ENCODE measurements at places on chromosomes 13 and 19.

DNA sequence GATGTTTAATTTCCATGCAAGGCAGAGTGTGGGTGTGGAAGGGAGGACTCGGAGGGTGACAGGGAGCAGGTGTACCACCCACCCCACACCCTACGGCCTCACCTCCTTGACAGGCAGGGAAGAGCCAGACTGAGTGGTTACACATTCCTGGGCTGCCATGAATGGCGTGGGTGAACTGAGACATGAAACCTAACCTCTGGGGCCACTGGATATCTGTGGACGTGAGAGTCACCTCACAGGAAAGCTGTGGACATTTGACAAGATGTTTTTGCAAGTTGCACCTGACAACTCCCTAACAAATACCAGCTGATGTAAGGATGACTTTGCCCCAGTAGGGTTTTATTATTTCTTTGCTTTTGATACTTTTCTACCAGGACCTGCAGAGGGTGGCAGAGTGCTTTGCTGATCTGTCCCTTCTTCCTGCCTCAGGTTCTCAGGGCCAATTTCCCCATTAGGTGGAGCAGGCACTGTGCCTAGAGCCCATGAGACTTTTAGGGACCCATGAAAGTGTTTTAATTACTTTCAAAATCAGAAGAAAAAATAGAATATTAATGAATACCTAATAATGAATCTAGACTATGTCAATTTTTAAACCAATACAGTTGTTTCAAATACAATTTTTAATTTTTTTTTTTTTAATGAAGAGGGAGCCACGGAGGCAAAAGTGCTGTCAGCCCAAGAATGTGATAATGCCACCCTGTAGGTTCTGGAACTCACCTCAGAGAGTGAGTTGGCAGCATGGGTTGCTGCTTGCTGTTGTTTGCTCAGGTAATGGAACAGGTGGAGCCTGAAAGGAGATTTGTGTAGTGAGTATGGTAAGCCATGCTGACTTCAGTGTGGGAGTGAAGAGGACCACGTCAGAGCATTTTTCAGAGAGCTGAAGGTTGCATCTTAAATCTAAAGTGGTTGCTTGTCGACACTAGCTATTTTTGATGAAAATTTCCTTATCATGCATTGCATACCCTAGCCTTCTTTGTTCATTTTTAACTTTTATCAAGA, 58.0 kb upstream of the CYSLTR2 start:
- DNase-seq = no peak

DNA sequence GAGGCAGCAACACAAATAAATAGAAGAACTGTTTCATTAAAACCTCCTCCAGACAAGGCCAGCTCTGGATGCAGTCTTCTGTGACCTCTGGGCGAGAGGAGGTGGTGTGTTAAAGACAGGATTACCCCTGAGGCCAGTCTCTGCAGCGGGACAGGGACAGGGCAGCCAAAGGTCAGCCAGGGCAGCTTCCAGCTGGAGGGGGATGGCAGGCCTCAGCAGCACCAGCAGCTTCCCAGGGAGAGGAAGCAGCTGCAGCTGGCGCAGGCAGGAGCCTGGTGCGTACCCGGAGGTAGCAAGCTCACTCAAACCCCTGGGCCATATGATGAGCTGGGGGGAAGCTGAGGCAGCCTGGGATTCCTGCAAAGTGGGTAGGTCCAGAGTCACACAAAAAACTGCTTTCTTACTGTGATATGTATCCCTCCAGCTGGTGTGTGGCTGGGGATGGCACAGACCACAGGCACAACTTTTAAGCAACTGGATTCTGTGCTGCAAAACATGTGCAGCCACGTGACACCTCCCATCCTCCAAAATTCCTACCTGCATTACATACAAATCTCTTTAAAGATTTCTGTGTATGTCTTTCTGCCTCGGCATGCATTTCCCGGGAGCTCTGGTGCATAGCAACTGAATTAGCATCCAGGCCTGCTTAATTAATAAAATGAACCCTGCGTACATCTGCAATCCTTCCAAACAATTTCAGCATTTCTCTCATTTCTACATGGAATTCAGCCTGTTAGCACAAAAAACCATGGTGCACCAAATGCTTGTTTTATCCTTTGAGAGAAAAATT, 238.3 kb upstream of the MAB21L1 start:
- DNase-seq = no peak

DNA sequence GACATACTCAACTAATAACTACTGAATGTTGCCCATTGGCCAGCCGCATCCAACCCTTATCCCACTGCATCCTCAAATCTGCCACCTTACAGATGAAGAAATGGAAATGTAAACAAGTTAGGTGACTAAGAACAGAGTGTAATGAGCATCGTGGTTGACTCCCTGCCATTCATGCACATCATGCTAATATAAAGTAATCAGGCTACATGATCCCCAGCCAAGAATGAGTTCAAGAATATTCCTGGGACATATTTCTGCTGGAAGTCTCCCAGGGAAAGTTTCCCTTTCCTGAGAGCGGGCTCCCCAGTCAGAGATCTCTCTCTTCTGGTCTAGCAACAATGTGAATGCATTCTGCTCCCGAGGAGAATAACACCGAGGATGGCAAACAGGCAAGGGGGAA, 55.9 kb upstream of the SERP2 start:
- no peak for DNase-seq

GRCh38 chr19:5648464-5648863, 25.6 kb downstream of the SAFB start:
- DNase-seq = no peak

GRCh38 chr13:65595916-65596315, 1634.2 kb downstream of the PCDH9 start:
- no peak for DNase-seq

GRCh38 chr19:33921165-33921564, 124.5 kb downstream of the KCTD15 start:
- no peak for DNase-seq

DNA sequence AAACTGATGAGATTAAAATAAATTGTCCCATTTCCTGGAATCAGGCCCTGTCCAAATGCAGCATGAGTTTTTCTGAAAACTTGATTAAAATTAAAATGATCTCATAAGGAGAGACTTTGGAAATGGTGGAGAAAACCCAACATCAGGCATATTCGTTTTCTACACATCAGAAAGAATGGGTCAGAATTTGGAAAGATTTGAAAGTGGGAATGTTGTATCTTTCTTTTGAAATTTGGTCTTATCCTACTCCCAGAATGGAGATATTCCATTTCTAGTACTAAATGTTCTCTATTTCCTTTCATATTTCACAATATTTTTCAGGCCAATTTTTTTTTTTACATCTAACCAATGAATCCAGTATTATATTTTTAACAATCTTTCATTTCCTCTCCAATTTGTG, 223.9 kb upstream of the RXFP2 start:
- DNase-seq = no peak

DNA sequence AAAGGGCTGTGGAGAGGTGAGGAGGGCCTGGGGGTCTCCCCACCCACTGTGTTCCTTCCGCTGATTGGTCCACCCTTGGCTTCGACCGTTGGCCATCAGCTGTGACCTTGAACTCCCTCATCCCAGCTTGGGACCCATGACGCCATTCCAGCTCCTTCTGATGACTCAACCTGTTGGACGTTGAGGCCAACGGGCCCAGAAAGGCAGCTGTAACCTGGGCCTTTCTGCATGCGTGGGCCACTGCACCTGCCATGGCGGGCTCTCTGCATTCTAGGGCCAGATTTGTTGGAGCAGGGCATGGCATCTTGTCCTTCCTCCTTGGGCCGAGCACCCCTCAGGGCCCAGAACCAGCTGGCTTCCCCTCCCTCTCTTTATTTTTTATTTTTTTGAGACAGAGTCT, 30.2 kb downstream of the PEX11G start:
- no peak for DNase-seq

DNA sequence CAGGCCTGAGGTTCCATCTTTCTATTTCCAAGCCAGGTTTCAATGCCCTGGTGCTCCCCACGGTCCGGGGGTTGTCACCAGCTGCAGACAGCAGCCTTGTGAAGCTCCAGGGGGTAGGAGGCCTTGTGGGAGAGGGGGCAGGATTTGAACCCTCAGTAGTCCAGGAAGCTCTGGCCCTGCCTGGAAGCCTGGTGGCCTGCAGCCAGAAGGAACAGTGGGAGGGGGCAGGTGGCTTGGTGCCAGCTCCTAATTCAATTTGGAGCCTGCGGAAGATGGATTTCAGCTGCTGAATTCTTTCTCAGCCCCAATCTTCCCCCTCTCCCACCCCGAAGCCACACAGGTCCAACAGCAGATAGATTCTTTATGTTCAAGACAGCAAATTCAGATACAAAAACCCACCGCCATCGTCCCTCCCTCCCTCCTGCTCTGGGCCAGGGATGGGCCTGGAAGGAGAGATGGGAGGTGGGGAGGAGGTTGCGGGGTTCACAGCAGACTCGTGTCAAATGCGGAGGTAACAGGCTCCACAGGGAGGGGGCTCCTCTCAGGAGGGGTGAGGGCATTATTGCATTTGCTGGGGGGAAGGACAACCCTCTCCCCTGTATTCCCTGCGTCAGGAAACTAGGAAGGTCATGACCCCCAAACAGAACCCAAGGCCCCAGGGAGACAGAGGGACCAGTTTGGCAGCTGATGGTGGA, 2.4 kb upstream of the PTGER1 start:
- no peak for DNase-seq

DNA sequence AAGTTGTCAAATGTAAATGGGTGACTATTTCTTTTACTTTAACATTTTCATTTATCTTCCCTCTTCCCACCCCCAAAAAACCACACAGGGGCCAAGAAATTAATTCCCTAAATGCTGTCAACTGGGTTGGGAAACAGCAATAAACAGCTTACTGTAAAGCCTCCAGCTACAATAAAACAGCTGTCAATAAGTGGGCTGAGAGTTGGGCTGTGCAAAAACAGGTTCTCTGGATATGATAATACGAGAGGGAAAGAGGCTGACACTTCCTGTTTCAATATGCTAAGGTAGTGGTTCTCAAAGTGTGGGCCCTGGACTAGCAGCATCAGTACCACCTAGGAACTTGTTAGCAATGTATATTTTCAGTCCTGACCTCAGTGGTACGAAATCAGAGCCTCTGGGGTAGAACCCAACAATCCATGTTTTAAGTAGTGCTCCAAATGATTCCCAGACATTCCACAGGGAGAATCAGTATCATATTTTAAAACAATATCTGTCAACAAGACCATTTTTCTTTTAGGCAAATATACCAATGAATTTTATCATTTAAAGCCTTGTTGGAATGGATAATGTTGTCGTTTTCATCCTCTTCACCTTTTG, 8.4 kb downstream of the PCDH9 start:
- DNase-seq = no peak

DNA sequence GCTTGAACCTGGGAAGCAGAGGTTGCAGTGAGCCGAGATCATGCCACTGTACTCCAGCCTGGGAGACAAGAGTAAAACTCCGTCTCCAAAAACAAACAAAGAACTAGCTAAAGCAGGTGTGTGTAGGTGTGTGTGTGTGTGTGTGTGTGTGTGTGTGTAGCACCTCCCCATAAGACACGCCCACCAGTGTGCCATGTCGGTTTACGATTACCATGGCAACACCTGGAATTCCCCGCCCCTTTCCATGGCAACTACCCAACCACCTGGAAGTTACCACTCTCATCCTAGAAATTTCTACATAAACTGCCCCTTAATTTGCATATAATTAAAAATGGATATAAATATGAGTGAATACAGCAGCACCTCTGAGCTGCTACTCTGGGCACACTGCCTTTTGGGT, 80.9 kb upstream of the ADGRE5 start:
- DNase-seq = no peak

DNA sequence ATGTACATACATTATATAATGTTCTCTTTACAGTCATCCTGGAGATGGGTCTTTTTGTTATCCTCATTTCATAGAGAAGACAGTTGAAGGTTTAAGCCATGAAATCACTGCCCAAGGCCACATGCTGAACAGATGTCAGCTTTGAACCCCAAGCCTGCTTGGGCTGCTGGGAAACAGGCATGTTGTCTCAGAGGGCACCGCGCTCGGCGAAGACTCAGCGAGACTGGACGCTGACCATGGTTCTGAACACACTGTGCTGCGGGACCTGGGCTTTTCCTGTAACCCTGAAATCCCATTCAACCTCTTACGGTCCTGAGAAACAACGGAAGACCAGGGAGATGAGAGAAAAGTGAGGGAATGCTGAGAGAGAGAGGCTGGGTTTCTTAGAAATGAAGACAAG, 27.3 kb downstream of the LRFN3 start:
- no peak for DNase-seq

- no peak for DNase-seq
These were observed 1.4 kb downstream of the EVI5L start for GRCh38 chr19:7831452-7831851.

DNA sequence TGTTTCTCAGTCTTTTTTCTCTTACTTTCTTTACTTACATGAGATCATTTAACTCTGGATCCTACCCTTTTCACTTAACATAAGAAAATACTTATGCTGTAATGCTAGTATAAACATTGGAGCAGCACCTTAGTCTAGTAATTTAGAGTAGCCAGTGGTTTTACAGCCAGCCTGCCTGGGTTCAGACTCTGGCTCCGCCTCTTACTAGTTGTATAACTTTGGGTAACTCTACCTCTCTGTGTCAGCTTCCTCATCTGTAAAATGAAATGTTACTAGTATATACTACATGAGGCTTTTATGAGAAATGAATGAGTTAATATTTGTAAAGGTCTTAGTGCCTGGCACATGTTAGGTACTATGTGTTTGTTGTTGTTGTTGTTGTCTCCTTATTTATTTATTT, 5.6 kb downstream of the CDADC1 start:
- DNase-seq = no peak

Data from GM12892 (cell line).